ENCODE measurements at places on chromosomes 7 and 10.

- no peak for DNase-seq
These were observed 631.7 kb downstream of the KCNMA1 start for GRCh38 chr10:77005871-77006270.

DNA sequence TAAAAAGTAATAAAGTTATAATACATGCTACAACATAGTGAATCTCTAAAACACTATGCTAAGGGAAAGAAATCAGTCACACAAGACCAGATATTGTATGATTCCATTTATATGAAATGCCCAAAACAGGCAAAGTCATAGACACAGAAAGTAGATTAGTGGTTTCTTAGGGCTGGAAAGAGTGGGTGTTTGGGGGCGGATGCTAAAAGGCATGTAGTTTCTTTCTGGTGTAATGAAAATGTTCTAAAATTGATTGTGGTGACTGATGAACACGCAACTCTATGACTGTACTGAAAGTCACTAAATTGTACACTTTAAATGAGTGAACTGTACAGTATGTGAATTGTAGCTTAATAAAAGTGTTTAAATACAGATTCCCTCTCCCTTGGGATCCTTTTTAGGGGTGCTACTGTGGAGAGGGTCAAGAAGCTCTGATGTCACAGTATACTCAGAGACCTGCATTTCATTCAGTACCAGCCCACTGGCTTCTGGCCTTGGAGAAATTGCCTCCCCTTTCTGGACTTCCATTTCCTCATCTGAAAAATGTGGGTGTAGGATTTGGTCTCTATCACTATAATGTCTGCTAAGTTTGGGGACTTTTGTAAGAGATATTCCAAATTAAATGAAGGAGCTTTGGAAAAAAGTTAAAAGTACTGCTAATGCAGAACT is 46.4 kb downstream of the AOAH start:
- no peak for DNase-seq

DNA sequence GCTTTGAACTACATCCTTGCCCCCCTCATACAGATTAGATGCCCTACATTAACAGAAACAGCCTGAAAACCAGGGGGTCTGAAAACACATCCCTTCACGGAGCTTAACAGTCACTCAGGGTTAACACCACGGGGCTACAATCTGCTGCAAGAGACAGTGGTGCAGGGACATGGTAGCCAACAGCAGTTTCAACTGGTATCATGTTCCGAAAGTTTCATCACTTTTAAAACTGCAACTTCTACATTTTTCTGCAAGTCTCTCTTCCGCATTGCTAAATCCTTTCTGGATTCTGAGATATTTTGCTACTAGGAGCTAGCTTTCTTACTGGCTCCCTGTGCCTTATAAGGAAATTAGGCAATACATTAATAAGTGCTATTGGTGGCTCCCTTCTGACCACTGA is 92.6 kb downstream of the JAZF1 start:
- DNase-seq: no peak

- DNase-seq: no peak
These were observed 101.6 kb downstream of the SORBS1 start for GRCh38 chr10:95459446-95460045.

DNA sequence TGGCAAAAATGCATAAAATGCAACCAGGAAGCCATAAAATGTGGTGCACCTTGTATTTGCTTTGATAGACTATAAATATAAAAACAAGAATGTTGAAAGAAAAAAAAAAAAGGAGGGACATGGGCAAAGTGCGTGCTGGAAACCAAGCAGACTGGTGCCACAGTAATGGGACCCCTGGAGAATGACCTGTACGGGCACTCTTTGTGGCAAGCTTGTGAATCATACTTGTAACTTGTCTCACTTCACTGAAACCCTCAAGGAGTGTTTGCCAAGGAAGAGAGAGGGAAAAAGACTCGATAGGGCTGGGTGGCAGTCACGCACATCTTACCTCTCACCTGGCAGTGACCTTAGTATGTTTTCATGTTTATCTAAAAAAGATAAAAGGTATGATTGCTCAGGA is 1183.6 kb downstream of the GATA3 start:
- DNase-seq: no peak

DNA sequence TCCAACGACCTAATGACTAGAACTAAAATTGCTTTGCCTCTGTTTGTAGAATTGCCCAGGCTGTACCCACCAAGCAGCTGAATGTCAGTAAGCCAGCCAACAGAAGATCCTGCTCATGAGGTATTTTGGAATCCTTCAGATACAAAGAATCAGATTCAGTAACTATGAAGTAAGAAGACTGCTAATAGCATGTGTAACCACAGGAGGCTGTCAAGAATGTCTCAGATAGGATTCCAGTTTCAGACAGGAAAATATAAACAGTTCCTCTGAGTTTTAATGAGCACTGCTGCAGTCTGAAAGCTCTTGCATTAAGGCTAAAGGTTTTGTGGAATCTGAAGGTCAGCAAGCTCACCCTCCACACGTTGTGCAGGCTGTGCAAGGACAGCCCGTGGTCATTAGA is 112.6 kb upstream of the ADAM12 start:
- no peak for DNase-seq

GRCh38 chr7:150415161-150416153 is 35.0 kb upstream of the GIMAP8 start:
- DNase-seq: no peak

DNA sequence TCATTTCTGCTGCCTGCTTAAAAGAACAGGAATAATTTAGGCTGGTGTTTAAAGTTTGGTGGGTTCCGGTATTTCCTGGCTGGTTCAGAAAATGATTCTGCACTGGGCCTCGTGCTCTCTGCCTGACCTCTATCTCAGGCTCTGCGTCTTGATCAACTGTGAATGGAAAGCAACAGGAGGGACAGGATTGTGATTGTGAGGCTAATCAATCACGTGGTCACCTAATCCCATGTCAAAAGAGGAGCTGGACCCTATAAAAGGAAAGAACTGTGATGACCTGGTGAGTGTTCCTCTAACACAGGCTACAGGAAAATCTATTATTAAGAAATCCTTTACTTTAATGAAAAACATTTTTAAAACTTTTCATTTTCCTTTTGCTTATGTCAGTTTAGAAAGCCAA is at the start of gene DHX32:
TSS of gene DHX32 (minus strand) at position 101 of the 400 bp plus-strand sequence. CDS start 468 bp downstream, outside the sequence.
- DNase-seq: no peak
